Activated CD8-positive, alpha-beta memory T cell treated with anti-CD3 and anti-CD28 coated beads, Interleukin-2, amount 10 ng/mL, durations not matched to agents 7 days and 5 days (primary cell): ENCODE measurements at places on chromosomes 13 and 19.

GRCh38 chr19:9917321-9917720 is 19.0 kb downstream of the OLFM2 start:
- no peak for DNase-seq

- no peak for DNase-seq
Measured at GRCh38 chr13:42638886-42639285, 64.9 kb downstream of the TNFSF11 start.

DNA sequence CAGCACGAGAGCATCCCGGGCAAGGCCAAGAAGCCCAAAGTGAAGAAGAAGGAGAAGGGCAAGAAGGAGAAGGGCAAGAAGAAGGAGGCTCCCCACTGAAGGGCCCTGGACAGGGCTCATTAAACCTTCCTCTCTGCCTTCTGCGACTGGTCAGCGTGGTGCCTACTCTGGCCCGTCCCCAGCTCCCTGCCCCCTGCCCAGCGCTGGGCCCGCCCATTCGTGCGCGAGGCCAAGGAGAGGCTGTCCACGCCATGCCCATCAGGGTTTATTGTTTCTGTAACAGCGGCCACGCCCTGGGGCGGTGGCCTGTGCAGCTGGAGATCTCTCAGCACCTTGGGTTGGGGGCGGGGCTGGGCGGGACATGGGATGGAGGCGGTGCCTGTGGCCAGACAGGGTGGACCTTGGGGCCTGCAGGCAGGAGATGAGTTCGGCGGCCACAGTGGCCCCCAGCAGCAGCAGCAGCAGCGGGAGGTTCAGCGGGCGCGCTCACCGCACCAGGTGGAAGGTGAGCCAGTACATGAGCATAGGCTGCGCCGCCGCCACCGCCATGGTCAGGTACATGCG is 897 bp downstream of the C19orf33 start:
- DNase-seq = no peak

- DNase-seq = no peak
Measured at GRCh38 chr19:30684613-30685012, 312.4 kb downstream of the ZNF536 start.

GRCh38 chr19:39698535-39698934 is 5.7 kb upstream of the LGALS14 start:
- no peak for DNase-seq

GRCh38 chr13:71939186-71939585 is 72.2 kb upstream of the DACH1 start:
- DNase-seq = no peak

GRCh38 chr13:59352600-59352999 is 811.1 kb downstream of the DIAPH3 start:
- DNase-seq = no peak

DNA sequence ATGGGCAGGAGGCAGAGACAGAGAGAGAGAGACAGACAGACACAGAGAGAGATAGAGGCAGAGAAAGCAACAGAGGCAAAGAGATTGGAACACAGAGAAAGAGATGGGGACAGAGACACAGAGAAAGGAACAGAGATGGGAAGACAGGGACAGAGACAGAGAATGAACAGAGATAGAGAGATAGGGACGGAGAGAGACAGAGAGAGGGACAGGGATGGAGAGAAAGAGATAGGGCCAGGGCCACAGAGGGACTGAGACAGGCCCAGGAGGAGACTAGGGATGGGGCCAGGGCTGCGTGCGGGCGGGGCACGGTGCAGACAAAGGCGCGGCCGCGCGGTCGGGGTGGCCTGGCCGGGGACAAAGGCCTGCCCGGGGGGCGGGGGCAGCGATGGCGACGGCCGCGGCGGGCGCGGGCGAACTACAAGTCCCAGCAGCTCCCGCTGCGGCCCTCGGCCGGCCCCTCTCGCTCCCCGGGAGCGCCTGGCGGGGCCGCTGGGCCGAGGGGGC is at the start of gene ZNF358:
ZNF358 (plus strand) TSS at position 459 of the 507 bp plus-strand sequence. CDS start 3,140 bp downstream, outside the sequence.
- DNase-seq = peak; percentile 59
